HL-60 (cell line): ENCODE measurements at places on chromosomes 11 and 22.

DNA sequence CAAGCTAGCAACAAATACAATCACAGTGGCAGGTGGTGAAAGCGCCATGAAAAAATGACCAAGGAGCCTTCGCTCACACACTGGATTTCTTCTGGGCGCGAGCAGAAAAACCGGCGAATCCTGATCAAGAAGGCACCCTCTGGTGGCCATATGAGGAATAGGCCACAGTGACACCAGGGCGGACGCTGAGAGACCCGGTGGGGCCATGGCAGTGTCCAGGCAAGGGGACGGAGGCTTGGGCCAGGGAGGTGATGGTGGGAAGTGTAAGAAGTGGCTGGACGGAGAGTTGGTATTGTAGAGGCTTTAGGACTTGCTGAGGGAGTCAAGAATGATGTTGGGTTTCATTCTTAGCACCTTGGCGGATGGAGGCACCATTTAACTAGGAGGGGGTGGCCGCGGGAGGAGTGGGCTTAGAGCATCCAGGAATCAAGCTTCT lies 16.9 kb upstream of the RAC2 start:
- DNase-seq = no peak

DNA sequence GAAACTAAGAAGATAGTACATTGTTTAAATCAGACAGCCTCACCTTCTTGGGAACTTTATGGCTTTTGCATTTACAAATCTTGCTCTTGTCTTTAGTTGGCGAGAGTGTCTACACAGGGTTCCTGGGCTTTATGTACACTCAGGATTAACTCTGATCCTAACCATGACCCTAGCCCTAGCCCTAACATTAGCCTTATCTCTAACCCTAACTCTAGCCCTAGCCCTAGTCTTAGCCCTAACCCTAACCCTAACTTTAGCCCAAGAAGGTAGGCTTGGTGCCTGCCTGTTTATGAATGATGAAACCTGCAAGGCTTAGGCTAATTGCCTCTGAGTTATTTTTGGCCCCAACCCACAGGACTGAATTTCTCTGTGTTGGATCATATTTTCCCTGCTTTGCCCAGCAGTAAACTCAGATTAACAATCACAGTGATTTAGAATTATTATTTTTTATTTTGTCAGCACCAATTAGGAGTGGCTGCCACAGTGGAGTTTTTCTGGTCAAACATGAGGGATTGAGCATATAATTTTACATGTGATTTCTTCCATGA lies 44.1 kb upstream of the OR9Q1 start:
- DNase-seq = no peak

- no peak for DNase-seq
These were observed 30.0 kb downstream of the PPP2R1B start for GRCh38 chr11:111736181-111736590.

DNA sequence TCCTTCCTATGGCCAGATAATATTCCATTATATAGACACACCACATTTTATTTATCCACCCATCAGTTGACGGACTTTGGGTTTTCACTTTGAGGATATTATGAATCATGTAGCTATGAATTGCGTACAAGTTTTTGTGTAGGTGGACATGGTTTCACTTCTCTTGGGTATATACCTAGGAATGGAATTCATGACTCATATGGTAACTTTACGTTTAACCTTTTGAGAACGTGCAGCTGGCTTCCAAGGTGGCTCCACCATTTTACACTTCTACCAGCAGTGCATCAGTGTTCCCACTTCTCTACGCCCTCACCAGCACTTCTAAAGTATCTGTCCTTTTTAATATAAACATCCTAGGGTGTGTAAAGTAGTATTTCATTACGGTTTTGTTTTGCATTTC lies 112.0 kb downstream of the PLEKHA7 start:
- DNase-seq = no peak

DNA sequence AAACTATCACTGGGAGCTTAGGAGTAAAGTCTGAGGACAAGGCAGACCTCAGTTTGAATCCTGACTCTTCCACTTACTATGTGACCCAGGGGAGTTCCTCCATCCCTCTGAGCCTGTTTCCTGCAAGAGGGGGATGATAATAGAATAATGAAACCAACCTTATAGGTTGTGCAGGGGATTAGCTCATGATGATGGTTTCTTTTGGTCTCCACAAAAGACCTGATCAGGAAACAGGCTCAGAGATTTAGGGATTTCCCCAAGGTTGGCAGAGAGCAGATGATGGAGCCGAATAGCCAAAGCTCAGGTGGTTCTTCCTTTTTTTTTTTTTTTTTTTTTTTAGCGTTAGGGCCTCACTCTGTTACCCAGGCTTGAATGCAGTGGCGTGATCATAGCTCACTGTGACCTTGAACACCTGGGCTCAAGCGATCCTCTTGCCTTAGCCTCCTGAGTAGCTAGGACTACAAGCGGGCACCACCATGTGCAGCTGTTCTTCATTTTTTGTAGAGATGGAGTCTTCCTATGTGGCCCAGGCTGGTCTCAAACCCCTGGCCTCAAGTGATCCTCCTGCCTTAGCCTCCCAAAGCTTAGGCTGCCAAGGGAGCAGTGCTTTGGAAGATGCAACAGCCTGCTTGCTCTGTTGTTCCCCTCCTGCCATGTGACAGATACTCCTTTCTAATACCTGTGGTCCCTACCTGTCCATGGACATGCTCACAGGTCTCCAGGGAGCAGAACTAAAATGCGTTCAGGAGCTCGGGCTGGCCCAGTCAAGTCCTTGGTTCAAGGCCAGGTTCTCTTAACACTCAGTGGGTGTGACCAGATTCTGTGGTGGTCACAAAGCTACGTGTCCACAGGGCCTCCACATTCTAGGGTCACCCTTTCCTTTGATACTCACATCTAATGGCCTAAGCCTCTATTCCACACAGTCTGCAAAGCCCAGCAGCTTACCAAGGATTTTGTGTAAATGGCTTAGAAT lies 22.3 kb downstream of the PATZ1 start:
- no peak for DNase-seq

DNA sequence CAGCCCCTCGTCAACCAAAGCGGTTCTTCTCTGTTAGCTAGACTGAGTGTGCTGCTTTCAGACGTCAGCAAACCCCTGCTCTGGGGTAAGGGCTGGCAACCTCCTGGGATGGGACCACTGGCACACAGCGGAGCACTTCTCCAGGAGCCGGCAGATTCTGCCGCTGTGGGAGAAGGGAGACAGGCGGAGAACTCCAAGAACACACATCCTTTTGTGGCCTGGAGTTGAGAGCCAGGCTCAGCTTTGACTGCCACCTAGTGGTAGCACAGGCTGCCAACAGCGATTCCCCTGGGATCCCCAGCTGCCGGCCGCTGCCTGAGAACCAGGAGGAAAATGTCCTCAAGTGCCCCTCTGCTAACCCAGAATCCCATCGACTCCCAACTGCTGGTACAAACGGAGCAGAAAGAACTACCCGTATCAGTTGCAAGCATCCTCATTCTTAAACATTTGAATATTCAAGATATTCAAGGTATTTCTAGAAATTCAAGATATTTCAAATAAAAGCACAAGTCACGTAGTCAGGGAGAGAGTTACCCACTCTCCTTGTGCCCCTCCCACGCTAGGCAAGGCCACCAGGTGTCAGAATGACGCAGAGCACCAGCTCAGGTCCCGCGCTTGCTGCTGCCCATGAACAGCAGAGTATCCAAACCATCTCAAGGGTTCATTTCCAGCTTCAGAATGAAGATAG lies 4.9 kb downstream of the LTO1 start:
- peak; percentile 42 for DNase-seq

DNA sequence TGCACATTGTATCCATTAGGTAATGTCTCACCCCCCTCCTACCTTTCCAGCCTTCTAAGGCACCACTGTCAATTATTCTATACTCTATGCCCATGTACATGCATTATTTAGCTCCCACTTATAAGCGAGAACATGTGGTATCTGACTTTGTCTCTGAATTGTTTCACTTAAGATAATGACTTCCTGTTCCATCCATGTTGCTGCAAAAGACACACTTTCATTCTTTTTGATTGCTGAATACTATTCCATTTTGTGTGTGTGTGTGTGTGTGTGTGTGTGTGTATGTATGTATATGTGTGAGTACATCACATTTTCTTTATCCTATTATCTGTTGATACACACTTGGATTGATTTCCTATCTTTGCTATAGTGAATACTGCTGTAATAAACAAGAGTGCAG lies 84.2 kb downstream of the PGR start:
- no peak for DNase-seq

- DNase-seq = no peak
These were observed 4.4 kb upstream of the MMP1 start for GRCh38 chr11:102802341-102802740.

DNA sequence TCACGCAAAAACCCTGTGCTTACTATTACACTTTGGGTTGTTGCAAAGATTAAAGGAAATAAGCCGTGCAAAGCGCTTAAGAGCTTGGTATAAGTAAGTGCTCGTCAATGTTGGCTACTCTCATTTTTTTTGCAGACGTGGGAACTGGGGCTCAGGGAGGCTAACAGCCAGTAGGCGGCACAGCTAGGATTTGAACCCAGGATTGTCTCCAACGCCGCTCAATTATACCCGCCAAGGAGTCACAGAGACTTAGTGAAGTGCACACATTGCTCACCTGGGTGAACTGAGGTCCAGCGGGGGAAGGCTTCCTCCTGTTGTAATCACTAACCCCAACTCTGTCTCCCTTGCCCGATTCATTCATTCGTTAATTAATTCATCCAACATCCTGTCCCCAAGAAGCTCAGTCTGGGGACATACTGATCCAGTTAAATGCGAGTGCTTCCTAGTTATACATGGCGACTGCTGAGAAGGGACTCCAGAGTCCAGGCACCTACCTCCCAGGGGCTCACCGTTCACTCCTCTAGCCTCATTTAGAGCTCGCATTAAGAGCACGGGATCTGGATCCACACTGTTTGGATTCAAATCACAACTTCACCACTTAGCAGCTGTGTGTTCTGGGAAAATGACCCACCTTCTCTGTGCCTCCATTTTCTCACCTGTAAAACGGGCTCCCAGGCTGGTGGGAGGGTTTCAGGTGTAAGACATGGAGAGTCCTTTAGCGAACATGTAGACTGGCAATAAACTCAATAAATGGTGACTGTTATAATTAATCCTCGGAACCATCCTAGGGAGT lies 838 bp upstream of the MTFP1 start:
- DNase-seq = peak; percentile 26

DNA sequence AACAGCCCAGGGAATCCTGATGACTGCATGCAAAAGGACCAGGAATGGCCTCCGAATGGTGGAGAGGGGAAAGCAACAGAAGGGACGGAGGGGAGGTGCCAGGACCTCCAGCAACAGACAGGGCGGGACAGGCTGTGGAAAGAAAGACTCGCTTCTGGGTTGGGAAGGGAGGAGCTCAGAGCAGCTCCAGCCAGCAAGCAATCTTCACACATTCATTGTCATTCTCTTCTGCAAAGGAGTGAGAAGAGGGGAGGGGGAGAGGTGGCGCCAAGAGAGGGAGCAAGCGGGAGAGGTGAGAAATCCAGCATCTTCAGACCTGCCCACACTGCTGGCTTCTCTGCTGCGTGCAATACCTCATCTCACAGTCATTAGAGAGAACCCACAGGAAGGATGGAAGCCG lies 509.0 kb downstream of the BUD13 start:
- no peak for DNase-seq

- no peak for DNase-seq
These were observed 5.7 kb downstream of the ZFTA start for GRCh38 chr11:63762654-63763495.

DNA sequence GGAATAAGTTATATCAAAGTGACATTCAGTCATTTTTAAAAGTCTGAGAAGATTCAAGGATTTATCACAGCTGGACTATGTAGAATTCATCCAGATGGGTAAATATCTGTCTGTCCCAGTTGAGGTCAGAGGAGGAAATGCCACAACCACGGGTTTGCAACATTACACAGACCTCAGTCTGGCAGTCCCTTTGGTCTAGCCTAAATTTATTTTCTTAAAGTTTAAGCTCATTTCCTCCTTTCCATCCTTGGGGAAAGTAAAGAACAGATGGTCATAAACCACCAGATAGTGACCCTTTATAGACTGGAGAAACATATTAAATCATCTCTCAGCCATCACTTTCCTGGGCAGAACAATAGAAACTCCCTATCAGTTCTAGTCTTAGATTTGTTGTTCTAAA lies 238.4 kb upstream of the DDI1 start:
- no peak for DNase-seq

GRCh38 chr22:44895296-44896055 lies 114.3 kb downstream of the PHF21B start:
- DNase-seq = no peak

GRCh38 chr11:120271672-120272071 lies 31.7 kb downstream of the POU2F3 start:
- no peak for DNase-seq

DNA sequence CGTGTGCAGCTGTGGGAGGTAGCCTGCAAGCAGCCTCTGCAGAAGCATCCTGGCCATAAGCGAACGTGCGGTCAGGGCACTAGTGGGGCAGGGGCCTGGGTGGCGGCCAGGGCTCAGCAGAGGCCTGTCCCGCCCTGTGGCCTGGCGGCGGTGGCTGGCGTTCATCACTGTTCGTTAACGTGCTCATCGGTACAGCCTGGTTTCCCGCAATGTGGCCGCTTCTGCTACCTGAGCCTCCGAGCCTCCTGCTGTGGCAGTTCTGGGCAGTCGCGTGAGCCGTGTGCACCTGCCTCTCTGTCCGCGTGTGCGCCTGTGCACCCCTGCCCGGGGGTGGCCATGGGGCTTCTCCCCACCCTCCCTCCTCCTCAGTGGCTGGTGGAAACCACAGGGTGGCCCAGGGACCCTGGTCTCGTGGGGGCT lies 117.9 kb downstream of the KCNQ1OT1 start:
- no peak for DNase-seq

- no peak for DNase-seq
These were observed 8.5 kb downstream of the TIMP3 start for GRCh38 chr22:32809786-32810554.

DNA sequence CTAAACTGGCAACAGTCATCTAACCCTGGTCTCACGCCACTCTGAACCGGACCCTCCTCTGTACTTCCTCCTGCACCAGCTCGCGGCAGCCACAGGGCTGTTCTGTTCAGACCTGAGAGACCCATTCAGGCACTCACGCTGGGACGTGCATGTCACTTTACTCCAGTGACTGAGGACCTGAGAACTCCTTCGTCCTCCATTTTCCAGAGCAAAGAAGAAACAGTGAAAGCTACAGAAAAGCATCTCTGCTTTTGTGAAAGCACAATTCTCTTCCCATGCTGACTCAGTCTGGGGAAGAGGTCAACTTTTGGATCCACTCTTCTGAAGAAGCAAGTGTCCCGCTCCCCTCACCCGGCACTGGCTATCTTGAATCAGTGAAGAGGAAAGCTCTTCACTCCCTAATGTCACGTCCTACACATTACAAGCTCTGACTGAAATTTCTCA lies 24.5 kb downstream of the PISD start:
- peak; percentile 90 for DNase-seq
